ENCODE measurements at places on chromosomes 16 and 17.

DNA sequence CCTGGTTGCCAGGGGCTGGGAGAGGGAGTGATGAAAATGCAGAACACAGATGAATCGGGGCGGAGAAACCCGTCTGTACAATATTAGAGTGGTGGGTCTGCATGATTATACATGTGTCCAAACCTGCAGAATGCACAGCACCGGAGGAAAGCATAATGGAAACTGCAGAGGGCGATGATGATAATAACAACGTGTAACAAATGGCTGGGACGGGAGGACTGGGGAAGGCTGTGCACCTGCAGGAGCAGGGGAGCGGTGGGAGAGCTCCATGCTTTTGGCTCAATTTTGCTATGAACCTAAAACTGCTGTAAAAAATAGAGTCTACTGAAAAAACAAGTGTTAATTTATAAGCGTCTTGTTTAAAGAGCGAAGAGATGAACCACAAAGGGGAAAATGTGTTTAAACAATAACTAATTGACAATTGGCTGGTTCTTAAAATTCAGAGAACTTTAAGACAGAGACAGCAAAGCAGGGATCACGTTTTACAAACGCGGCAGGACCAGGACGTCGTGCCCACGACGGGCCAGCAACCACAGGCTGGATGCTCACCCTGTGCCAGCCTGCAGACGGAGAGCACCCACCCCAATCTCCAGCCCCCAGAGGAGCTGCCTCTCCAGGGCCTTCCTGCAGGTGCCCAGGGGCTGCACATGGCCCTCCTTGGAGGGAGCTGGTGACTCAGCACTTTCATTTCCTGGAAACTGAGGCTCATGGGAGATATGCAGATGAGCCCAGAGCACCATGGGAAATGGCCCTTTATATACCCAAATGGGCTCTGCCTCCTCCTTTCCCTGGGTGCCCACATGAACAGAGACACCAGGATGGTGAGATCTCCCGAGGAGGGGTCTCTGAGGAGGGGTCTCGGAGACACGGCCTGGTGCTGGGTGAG is at the start of gene TEX19:
Gene TEX19 (plus strand): TSS at position 783 of the 886 bp plus-strand sequence. CDS start 2,904 bp downstream, outside the sequence.
- DNase-seq, result peak; percentile 44

DNA sequence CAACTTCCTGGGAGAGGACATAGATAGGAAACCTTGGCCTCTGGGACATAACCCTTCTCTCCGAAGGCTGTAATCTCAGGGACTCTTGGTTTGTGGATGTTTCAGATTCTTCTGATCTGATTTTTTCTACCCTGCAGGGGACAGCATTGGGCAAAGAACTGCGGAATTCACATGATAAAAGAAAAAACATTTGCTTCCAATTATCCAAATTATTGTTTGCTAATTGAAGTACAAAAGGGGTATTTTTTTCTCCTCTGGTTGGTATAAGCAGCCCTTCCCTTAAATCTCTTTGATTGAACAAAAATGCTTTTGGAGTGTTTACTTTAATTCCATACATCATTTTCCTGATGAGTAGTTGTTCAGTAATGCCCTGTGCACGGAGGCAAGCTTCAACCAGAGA is 251.7 kb upstream of the IRX3 start:
- no peak for DNase-seq

DNA sequence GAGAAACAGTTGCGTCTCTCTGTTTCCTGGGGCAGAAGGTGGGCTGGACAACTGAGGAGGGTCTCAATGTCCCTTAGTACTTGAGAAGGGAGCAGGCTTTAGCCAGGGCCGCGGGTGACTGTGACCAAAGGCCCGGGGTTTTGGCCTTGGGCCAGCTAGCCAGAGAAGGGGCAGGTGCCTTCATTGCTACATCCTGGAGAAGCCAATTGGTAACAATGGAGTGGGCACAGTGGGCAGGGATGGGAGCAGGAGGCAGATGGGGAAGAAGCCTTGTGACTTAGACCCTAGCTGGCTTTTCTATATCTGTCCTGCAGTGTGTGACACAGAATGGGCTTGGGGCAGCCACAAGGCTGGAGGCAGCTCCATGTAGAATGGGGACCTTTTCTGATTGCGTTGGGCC is 46.0 kb downstream of the CLEC16A start:
- no peak for DNase-seq

- DNase-seq, result no peak
Observed at GRCh38 chr17:28968231-28968913, 17.1 kb upstream of the PHF12 start.

DNA sequence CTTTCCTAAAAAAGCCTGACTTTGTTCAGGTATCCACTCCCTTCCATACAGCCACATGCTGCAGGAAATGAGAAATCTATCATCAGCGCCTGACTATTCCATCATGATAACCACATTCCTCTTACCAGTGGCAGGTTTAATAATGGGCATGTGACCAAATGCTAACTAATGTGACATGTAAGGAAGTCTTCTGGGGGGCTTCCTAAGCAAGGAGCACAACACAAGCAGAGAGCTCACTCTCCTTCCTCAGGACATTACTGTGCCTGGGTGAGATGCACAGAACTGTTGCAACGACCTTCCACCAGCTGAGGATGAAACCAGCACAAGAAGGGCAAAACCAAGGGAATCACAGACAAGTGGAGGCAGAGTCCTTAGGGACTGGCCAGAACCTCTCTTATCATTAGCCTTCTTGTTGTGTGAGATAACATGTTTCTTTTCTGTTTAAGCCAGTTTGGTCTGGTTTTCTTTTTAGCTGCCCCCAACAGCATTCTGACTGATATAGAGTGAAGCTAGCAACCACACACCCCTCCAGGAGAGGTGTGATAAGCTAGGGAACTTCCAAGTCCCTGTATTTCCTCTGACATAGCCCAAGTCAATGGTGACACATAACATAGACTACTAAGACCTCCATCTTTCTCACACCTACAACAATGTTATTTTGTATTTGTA is 16.9 kb downstream of the MYO1D start:
- DNase-seq, result peak; percentile 23

- no peak for DNase-seq
Observed at GRCh38 chr17:33942414-33942813, 312.7 kb upstream of the CCL2 start.

DNA sequence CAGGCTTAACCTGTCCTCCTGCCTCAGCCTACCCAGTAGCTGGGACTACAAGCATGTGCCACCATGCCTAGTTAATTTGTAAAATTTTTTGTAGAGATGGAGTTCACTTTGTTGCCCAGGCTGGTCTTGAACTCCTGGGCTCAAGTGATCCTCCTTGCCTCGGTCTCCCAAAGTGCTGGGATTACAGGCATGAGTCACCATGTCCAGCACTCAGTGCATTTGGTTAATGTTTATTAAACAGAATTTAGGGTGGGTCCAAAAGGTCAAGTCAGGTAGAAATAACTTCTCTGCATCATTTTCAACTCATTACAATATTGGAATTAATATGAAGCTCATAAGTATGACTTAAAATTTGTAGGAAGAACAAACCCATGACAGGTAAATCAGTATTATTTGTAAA is 55.7 kb downstream of the RHOT1 start:
- DNase-seq, result no peak

- no peak for DNase-seq
Observed at GRCh38 chr16:20364051-20364450, 11.5 kb upstream of the UMOD start.

Measured in activated CD4-positive, alpha-beta T cell treated with anti-CD3 and anti-CD28 coated beads, Interleukin-10, Interleukin-2, amounts not matched to agents 100 ng/mL and 50 ng/mL, durations not matched to agents 16 hours and 8 hours (primary cell).